ENCODE measurements at places on chromosomes 2 and 18. TPM values are rescaled to one million over a fixed set of nuclear protein-coding genes. Genes with fewer than 3 reads are reported as not detected.

GRCh38 chr18:44893966-44894365 lies 213.3 kb downstream of the SETBP1 start:
- peak; percentile 18 for DNase-seq

DNA sequence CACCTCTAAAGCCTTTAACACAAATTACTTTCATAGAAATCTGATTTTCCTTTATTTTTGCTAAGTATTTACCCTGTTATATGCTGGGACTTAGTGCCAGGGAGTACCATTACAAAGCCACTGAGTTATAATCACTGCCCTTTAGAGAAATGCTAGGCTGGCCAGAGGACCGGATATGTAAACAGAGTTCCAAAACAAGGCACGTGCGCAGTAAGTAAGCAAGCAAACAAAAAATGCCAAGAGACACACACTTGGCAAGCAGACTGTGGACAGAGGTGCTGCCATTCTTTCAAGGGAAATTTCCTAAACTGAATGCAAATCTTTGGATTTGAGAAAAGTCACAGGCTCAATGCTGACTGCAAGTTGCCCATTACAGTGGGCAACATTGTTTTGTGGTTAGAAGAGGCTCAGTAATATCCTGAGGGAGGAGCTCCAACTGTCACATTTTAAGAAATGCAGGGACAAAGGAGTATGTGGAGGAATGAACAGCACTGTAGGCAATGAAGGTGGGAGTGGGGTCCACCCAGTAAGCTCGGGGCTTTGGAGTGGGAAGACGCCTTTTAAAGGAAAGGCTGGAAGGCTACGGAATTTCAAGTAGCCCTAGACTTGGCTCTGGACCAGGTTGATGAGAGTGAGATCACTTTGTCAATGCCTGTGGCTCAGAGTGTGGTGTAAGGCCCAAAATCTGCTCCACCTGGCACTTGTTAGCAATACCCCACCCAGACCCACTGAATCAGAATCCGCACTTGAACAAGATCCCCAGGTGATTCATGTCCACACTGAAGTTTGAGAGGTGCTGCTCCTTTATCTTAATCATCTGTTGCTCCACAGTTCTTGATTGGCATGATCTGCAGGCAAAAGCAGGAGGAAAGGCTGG lies 2.1 kb upstream of the PARD6G start:
- DNase-seq: no peak

The ST8SIA3 gene
- not detected for polyA plus RNA-seq

The LIPG gene
- 86.3 TPM for polyA plus RNA-seq

The CASP10 gene
- 15.7 TPM for polyA plus RNA-seq
